ENCODE measurements at places on chromosomes 16 and 17. TPM values are rescaled to one million over a fixed set of nuclear protein-coding genes. Genes with fewer than 3 reads are reported as not detected.

CHRNE gene
- total RNA-seq = 2.8 TPM

IL17C gene
- not detected for total RNA-seq

GRB7 gene
- 0.13 TPM for total RNA-seq

ARHGAP44 gene
- 1.7 TPM for total RNA-seq

CLEC3A gene
- total RNA-seq = not detected

VWA3A gene
- 0.03 TPM for total RNA-seq

WNT9B gene
- not detected for total RNA-seq

RSPRY1 gene
- 48.6 TPM for total RNA-seq

PDPR gene
- 31.0 TPM for total RNA-seq

CLEC10A gene
- total RNA-seq = not detected

CDRT15L2 gene
- not detected for total RNA-seq

MOSMO gene
- 13.7 TPM for total RNA-seq

CX3CL1 gene
- total RNA-seq = 4.2 TPM

NDEL1 gene
- 57.7 TPM for total RNA-seq

MYL11 gene
- not detected for total RNA-seq

NUDT21 gene
- total RNA-seq = 59.6 TPM

EFCAB13 gene
- total RNA-seq = 5.1 TPM

CHD9NB gene
- total RNA-seq = 2.7 TPM

GP1BA gene
- total RNA-seq = not detected

TMEM238L gene
- not detected for total RNA-seq

CACNG4 gene
- total RNA-seq = not detected

STH gene
- not detected for total RNA-seq

CIITA gene
- 1.1 TPM for total RNA-seq

SLC47A1 gene
- 3.5 TPM for total RNA-seq

CACNG3 gene
- not detected for total RNA-seq

KRT31 gene
- not detected for total RNA-seq

PERCC1 gene
- total RNA-seq = not detected

MT1G gene
- total RNA-seq = not detected

NPTX1 gene
- 8.0 TPM for total RNA-seq

TMED6 gene
- 0.20 TPM for total RNA-seq

TP53TG3C gene
- not detected for total RNA-seq

G6PC1 gene
- not detected for total RNA-seq

FOXF1 gene
- 0.46 TPM for total RNA-seq

MYH13 gene
- not detected for total RNA-seq

CEMP1 gene
- not detected for total RNA-seq

UBALD2 gene
- total RNA-seq = 4.2 TPM

XAF1 gene
- total RNA-seq = 37.0 TPM

KRTAP9-8 gene
- total RNA-seq = not detected

ZNF207 gene
- 90.4 TPM for total RNA-seq

C17orf78 gene
- not detected for total RNA-seq

APPBP2 gene
- 36.0 TPM for total RNA-seq

C1QL1 gene
- total RNA-seq = 0.33 TPM

ZNF385C gene
- total RNA-seq = not detected

IL21R gene
- 1.2 TPM for total RNA-seq

CD19 gene
- total RNA-seq = not detected

LPO gene
- 0.07 TPM for total RNA-seq

ZFHX3 gene
- total RNA-seq = 15.2 TPM

HSF5 gene
- not detected for total RNA-seq

CPHXL2 gene
- total RNA-seq = not detected

AIPL1 gene
- not detected for total RNA-seq

All from smooth muscle cell of the pulmonary artery (primary cell).